ENCODE measurements at places on chromosomes 13 and 19.
A peak's percentile ranks its signal among the peaks of the same experiment; 100 is the strongest.

DNA sequence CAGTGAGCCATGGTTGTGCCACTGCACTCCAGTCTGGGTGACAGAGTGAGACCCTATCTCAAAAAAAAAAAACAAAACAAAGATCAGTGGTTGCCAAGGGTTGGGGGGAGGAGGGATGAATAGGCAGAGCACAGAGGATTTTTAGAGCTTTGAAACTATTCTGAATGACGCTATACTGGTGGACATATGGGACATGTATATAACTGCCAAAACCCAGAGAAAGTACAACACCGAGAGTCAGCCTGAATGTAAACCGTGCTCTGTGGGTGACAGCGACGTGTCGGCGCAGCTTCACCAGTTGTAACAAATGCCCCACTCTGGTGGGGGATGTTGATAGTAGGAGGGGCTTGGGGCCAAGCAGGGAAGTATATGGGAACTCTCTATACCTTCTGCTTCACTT is 32.9 kb downstream of the ZIC5 start:
- no peak for DNase-seq

DNA sequence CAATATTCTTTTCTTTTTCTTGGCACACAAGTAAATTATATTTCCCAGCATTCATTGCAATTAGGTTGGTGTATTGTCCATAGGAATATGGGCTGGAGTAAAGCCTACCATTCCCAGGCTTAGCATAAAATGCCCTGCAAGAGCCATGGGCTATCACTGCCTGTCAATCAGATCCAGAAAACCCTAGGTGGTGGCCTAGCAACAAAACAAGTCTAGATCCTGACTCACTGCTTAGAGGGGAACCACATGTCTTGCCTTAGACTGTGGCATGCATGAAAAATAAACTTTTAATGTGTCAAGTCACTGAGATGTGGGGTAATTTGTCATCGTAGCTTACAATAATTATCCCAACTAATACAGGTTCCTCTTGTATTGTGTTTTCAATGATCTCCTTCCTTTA is 16.2 kb downstream of the SOX21 start:
- DNase-seq = no peak

GRCh38 chr19:18021121-18021755 is 13.3 kb downstream of the ARRDC2 start:
- DNase-seq = peak; percentile 59

- DNase-seq = no peak
Measured at GRCh38 chr13:105513448-105513847, 1022.0 kb downstream of the EFNB2 start.

DNA sequence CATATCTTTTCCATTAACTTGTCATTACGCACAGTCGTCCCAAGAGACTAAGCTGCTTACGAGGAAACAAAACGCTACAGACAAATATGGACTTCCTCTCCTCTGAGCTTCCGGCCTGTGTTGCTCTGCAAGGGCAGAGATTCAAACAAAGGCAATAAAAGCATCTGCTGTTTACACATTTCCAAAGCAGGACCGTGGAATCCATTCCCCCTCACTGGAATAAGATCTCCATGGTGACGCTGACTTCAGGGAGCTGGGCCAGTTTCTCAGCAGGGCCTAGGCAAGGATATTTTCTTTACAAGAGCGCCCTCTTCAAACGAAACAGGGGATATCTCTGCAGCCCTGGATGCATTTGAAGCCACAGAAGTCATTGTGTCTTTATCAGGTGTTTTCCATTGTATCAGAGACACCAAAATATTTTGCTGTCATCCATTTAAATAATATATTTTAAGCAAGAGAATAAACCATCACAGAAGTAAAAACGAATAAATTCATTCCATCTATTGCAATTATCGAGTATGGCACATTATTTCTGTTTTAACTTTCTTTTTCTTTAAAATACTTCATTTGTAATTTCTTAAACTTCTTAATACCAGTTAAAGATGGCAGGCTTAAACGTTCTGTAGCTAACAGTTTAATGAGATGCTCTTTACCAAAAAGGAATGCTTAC is 177.5 kb downstream of the DCLK1 start:
- DNase-seq = no peak

GRCh38 chr13:90375851-90376250 is 971.6 kb upstream of the MIR17HG start:
- no peak for DNase-seq

DNA sequence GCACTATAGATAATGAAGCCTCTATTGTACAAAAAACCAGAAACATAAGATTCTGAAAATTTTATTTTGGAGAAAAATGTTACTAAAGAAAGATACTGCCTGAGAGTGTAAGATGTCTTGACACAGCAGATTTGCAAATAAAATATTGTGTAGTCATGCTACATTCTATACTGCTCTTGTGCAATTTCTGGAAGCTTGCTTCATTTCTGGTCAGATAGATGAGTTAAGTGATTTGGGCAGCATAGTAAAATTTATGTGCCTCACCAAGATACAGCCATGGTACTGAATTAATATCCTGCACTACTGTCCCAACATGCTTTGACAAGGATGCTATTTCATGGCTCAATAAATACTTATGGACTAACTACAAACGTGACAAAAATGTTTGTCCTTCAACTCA is 55.1 kb upstream of the STARD13 start:
- DNase-seq = no peak

- peak; percentile 61 for DNase-seq
Measured at GRCh38 chr19:57632987-57633831, at the start of gene ZNF211. ZNF211 (plus strand) TSS chr19:57633168; CDS start chr19:57633347, 179 bp downstream.

DNA sequence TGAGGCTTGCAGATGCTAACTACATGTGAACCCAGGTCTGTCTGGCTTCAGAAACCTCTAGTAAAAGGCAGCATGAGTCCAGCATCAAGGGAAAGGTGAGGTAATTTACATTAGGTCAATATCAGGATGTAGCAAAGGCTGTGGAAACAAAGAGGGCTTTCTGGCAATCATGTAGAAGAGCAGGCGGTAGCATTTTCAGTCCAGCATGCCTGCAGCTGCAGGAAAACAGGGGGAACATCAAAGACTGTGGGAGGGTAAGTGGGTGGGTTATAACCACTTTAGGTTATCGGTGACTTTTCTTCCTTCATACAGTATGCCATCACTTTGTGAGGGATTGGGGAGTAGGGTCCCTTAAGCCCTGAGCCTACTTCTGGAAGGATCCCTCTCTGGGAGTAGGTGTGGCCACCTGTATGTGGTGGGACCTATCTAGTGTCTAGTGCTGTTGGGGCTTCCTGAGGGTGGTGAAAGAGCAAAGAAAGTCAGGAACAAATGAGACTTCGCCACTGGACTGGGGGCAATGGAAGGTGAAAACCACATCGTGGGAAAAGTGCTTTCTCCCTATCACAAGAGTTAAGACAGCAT is 10.8 kb downstream of the SUGP2 start:
- DNase-seq = no peak

GRCh38 chr19:4867534-4868285 is at the start of gene PLIN3:
PLIN3 (minus strand) TSS chr19:4867667; CDS start chr19:4861394, 6,273 bp downstream.
- DNase-seq = peak; percentile 85

DNA sequence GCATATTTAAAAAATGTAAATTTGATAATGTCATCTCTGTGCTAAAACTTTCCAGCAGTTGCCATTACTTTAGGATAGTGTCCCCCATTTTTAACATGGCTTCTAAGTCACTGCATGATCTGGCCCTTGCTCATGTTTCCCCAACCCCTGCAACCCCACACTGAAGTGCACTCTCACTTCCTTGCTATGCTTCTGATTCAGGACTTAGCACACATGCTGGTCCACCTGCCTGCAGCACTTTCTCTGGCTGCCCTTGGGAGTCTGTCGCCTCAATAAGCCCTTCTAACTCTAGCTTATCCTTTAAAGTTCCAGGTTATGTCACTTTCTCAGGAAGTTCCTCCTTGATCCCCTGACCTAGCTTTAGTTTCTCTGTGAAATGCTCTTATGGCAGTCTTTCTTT is 241.0 kb downstream of the POSTN start:
- no peak for DNase-seq

DNA sequence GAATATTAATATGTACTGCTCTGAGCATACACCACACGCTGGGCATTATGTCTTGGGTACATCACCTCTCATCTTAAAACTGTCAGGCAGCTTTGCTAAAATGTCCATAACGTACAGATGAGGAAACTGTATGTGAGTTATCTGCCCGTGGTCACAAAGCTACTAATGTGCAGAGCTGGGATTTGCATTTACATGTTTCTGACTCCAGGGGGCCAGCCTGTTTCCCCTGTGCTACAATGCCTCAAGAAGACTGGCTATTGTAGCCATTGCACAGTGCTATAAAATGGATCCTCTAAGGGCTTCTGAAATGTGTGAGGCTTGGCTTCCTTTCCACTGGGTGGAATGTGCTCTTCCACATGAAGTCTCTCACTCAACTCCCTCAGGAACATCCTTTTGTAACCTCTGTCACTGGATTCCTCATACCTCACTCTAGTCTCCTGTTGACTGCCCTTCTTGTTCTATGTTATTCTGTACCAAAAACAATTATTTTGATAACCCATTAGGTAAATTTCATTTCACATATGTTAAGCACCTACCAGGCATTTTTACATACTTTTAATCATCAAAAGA is 95.6 kb upstream of the HTR2A start:
- no peak for DNase-seq

GRCh38 chr13:25881136-25881926 is 170.5 kb downstream of the SHISA2 start:
- no peak for DNase-seq

- no peak for DNase-seq
Measured at GRCh38 chr13:97567510-97568243, 133.7 kb downstream of the RAP2A start.

GRCh38 chr13:103531278-103531677 is 465.1 kb upstream of the SLC10A2 start:
- no peak for DNase-seq

DNA sequence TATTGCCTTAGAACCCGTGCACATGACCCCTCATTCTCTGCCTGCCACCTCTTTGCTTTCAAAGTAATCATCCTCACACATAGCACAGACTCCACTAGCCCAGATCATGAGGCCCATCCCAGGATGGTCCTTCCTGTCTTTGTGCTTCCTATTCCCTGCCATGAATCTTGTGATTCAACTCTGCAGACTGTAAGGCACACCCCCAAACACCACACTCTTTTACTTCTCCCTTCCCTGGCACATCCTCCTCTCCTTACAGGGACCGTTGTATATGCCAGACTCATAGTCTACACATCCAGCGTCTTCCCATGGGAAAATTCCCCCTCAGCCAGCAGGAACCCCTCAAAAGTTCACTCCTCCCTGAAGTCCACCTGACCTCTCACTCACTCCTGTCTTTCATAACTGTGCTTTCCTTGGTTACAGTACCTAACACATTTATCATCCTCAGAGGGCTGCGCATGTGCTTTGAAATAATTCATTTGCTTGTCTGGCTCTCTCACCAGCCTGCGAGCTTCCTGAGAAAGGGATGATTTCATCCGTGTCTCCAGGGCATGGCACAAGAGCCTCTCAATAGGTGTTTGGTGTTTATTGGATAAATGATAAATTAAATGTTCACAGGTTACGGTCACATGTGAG is 26.8 kb upstream of the LRCH1 start:
- DNase-seq = no peak

GRCh38 chr13:114152285-114152645 is 19.8 kb upstream of the RASA3 start:
- no peak for DNase-seq

- DNase-seq = no peak
Measured at GRCh38 chr13:112562254-112562653, 25.7 kb downstream of the TUBGCP3 start.

DNA sequence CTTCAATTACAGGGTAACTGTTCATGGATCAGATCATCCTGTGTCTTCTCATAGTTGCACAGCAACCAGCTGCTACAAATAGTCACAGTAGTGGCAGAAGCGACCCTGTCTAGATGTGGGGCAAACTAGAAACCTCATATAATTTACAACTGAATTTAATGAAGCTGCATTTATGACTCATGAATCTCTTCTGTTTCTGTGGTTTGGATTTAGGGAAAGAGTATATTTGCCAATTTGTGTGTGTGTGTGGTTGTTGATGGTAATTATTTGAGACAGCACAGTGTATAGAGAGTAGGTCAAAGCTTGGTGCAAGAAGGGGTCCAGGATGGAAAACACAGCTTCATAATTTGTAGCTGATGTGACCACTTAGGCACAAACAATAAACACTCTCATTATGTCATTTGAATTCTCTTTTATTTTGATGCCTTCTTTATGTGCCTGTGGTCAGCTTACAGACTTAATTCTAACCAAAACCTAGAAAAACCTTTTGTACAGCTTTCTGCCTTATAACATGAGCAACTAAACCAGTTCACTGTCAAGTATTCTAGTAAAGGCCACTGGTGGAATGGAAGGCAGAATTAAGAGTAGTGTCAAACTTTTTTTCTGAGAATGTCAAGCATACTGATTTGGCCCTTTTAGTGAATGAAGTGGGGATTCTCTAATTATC is 218.1 kb downstream of the TBC1D4 start:
- no peak for DNase-seq

- no peak for DNase-seq
Measured at GRCh38 chr13:67964986-67965385, 734.9 kb upstream of the PCDH9 start.

GRCh38 chr19:45777395-45777961 is 4.8 kb downstream of the DMPK start:
- DNase-seq = no peak

- no peak for DNase-seq
Measured at GRCh38 chr13:90882551-90882950, 464.9 kb upstream of the MIR17HG start.

DNA sequence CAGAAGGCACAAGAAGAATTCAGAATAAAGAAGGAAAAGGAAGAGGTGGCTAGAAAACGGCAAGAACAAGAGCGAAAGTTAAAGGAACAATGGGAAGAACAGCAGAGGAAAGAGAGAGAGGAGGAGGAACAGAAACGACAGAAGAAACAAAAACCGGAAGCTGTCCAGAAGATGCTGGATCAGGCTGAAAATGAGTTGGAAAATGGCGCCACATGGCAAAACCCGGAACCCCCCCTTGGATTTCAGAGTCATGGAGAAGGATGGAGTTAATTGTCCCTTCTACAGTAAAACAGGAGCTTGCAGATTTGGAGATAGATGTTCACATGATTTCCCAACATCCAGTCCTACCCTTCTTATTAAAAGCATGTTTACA is 6.7 kb downstream of the CD209 start:
- no peak for DNase-seq

- no peak for DNase-seq
Measured at GRCh38 chr19:29606420-29606747, 301 bp downstream of the POP4 start.

DNA sequence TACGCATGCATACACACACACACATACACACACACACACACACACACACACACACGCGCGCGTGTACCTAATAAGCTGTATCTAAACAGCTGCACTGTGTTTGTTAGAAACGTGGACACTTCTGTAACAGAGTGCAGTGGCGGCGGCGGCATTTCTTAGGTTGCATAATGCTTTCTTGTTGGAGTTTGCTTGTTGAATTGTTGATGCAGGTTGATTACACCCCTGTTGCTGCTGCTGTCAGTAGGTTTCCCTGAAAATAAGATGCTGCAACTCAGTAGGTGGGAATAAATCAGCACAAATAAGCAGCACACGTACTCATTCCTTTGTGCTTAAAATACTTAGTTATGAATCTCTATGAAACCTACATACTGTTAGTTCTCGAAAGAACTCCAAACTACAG is 479.2 kb downstream of the LIG4 start:
- DNase-seq = no peak

- no peak for DNase-seq
Measured at GRCh38 chr13:27643334-27644132, 21.8 kb downstream of the POLR1D start.
